ENCODE measurements at places on chromosomes 2 and 18.

DNA sequence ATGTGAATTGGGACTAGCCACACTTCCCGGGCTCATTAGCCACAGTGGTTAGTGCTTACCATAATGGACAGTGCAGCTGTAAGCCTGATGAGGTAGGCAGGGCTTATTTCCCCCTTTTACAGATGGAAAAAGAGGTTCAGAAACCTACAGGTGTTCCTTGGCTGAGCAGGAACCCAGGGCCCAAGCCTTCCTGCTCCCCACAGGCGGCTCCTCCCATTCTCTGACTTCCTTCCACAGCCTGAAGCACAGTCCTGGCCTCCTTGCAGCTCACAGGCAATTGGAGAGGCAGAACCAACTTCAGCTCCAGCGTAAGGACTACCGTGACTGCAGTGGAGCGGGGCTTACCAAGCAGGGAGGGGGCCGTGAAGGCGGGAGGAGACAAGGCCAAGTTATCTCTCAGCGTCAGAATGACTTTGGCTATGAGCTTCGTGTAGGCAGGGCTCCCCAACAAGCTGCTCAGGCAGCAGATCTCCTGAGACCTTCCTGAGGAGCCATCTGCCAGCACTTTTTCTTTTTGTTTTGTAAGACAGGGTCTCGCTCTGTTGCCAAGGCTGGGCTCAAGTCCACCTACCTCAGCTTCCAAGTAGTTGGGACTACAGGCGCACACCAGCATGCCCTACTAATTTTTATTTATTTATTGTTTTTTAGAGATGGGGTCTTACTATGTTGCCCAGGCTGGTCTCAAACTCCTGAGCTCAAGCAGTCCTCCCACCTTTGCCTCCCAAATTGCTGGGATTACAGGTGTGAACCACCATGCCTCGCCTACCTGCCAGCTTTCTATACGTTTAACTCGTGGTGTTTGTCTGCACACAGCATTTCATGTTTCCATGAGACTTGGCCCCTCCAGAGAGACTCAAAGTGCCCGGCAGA, 34.2 kb upstream of the NT5DC4 start:
- DNase-seq, result no peak

DNA sequence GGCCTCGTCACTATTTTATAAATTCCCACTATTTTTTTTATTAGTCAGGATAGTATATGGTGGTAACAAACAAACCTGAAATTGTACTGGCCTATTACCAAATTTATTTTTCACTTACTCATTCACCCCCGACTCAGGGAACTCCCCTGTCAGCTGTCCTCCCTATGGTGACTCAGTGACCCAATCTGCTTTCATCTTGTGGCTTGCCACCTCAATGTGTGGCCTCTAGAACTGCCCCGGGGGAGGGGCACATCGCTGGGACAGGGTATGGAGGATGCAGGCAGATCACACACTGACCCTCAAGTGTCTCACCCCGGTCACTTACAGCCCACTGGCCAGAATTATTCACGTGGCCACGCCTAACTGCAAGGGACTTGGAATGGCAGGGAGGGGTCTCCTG, 71.6 kb downstream of the ACTR2 start:
- DNase-seq, result peak; percentile 52

- no peak for DNase-seq
Measured at GRCh38 chr2:234887195-234887594, 64.6 kb upstream of the SH3BP4 start.

DNA sequence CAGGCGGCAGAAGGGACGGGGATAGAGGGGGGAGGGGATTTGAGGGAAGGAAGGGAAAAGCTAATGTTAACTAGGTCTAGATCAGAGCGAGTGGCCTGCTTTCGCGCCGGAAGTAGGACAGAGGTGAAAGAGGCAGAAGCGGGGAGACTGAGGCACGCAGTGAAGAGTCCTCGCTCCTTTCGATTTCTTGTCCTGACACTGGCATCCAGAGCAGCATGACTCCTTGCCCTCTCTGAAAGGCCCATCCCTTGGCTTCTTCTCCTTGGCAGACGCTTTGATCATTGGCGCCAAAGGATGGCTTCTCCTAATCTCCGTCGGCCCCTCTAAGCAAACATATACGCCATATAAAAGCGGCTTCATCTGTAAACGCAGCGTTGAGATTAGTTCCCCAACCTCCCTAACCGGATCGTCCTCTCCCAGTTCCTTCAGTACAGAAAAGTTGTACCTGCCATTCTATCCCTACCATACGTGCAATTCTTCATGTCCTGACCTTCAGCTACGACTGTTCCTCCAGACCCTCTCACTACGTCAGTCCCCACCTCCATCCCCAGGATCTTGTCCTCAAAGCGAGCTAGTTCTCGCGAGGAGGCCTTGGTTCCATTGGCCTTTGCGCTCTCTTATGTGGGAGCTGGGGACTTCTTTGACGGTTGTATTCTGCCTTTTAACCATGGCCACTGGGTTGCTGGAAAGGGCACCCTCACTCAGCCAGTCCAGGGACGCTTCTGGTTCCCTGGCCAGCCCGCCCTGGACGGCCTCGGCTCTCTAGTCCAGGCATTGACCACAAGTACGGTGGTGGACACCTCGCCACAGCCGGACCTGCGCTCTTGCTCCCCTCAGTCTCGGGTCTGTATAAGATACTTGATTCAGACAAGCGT, 857 bp upstream of the NEUROD1 start:
- DNase-seq, result no peak

- DNase-seq, result no peak
Measured at GRCh38 chr2:99821039-99821438, 321.4 kb downstream of the AFF3 start.

DNA sequence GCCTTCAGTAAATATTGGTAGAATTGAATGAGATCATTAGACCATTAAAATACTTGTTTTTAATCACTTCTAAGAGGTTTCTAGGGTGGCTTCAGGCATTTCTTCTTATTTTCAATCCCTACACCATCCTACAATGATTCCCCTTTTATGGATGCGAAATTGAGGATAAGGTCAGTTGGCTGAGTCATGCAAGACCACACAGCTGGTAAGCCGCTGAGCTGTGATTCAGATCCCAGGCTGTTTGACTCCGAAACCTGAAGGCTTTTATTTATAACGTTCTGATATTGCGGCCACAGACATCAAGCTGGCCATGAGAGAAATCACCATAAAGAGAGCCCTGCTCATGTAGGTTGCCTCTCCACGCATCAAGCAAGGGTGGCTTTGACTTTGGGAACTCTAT, 133.4 kb downstream of the VAPA start:
- peak; percentile 61 for DNase-seq

- no peak for DNase-seq
Measured at GRCh38 chr2:45104429-45104828, 95.2 kb upstream of the SIX2 start.

DNA sequence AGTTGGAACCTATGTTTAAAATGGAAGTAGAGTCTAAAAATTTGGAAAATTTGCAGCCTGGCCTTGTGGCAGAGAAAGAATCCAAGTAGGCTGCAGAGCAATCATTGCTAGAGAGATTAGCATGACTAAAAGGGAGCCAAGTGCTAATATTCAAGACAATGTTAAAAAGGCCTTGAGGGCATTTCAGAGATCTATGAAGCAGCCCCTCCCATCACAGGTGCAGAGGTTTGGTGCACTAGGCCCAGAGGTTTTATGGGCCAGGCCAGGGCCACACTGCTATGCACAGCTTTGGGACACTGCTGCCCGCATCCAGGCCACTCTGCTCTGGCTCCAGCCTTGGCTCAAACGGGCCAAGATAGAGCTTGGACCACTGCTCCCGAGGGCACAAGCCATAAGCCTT, 6.7 kb upstream of the IL1A start:
- DNase-seq, result no peak

- peak; percentile 95 for DNase-seq
Measured at GRCh38 chr2:99880148-99880963, 262.0 kb downstream of the AFF3 start.

DNA sequence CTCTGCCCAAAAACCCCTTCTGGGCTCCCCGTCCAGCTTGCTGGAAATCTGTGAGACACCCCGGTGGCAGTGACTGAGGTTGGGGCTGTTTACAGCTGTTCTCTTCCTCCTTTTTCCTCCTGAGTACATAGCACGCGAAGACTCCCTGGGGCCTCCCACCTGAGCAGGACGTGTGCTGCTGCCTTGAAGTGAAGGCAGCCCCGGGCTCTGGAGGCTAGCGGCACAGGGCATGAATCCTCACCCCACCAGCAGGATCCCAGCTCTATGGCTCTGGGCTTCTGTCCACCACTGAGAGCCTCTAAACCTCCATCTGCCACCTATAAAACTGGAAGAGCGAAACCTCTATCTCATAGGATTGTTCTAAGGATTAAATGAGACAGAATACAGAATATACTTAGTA, 182.5 kb downstream of the TMEM163 start:
- DNase-seq, result no peak

GRCh38 chr2:46850742-46851141, 64.9 kb downstream of the MCFD2 start:
- DNase-seq, result peak; percentile 82

DNA sequence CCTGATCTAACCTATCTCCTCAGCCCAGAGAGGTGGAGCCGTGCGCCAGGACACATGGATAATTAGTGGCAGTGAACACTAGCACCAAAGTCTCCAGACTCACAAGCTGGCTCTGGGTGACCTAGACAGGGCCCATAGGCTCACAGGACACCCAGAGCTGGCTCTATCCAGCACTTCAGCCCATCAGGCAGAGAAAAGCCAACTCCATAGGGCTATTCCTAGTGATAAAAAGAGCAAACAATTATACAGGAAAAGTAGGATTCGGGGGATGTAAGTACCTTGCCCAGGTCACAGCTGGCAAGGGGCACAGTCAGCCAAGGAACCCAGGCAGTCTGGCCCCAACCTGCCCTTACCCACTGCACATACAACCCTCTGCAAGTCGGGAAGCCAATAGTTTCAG, 178.6 kb downstream of the TNS1 start:
- DNase-seq, result no peak

DNA sequence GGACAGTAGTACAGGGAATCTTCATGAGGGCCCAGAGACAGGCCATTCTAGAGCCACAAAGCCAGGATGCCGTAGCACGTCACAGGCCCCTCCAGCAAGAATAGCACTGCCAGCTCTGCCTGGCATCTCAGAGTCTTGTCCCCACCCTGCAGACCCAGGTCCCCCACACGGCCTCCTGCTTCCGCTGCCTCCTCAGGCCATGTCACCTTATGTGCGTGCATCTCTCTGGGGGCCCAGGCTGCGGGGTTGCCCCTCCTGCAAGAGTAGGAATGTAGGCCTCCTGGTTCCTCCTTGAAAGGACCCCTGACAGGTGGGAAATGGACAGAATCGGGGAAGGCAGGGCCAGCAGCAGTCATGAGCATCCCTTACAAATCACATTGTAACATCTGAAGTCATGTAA, 49.8 kb downstream of the ADI1 start:
- DNase-seq, result no peak

DNA sequence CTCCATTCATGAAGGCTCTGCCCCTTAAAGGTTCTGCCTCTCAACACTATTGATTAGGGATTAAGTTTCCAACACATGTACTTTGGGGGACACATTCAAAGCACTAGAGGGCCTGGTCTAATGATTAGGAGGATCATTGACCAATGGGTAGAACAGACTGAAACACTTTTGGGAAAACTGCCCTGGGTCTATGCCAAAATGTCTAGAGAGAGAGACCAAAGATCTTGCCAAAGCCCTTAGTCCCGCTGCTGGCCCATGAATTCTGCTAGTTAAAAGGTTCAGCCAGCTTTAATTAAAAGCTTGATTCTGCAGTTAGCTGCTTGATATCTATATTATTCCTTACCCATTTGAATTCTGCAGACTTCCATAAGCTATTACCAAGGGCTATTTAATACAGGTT, 613.2 kb downstream of the SLC4A3 start:
- no peak for DNase-seq

- no peak for DNase-seq
Measured at GRCh38 chr18:54926593-54927325, 32.5 kb downstream of the CCDC68 start.

- no peak for DNase-seq
Measured at GRCh38 chr2:45591073-45591472, 20.0 kb downstream of the SRBD1 start.

DNA sequence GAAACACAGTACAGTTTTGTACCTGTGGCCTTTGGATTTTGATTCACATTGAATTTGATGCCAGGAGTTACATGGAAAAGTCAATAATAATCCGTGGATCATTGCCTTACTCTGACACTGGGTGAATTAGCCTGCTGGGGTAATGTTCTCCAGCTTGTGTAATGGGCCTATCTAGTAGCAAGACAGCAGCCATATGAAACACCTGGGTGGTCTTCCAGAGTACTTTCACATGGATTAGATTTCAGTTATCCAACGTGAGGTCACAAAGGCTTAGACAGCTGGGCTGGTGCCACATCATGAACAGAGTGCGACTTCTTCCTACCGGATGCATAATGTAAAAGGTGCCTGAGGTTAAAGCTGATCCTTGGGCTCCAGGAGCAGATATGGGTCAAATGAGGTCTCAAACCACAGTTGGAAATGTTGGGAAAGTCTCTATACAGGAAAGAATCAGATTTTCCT, 486.8 kb downstream of the PARD3B start:
- DNase-seq, result no peak

DNA sequence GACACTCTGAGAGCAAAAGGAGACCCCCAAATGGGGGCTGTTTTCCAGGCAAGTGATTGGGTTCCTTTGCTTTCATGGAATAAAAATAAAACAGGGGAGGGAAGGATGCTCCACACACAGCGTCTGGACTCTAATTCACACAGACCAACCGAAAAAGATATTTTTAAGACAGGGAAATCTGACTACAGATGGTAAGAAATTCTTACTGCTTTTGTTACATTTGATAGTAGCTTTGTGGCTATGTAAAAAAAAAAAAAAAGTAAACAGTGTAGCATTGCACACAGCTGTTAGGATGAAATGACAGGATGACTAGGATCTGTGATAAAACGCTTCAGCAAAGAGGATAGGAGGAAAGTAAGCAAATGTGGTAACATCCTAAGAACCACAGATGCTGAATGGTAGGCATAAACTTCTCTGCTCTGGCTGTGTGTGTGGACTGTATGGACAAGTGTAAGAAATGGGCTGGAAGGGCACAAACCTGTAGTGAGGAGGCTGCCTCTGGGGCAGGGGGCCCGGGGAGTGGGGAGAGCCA, 207.6 kb downstream of the ANAPC1 start:
- DNase-seq, result no peak

DNA sequence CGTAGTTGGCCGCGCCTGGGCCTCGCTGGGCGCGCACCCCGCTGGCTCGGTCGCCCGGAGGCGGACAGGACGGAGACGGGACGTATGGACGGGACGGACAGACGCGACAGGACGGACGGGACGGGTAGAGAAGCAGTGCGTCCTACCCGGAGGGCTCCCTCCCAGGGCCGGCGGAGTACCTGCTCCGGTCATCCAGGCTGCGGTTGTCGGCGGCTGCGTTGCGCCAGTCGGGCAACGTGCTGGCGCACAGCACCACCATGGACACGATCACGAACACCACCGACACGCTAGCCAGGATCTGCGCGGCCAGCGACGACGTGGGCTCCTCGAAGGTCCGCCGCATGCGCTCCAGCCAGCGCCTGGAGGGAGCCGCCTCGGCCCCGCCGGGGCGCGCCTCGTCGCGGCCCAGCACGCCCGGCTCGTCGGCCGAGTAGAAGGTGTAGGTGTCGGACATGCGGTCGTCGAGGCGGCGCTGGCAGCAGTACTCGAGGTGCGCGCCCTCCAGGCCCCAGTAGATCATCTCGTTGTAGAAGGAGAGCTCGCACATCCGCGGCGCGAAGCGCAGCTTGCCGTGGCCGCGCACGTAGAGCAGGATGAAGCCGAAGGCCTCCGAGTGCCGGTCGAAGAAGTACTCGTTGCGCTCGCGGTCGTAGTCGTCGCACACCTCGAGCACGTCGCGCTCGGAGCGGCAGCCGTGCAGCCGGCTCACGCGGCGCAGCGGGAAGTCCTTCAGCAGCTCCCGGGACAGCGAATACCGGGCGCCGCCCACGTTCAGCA, 903 bp downstream of the KCNG3 start:
- no peak for DNase-seq

Data from brain microvascular endothelial cell (primary cell).